PC-3 (cell line): ENCODE measurements at places on chromosomes 6 and 20.

GRCh38 chr6:131382631-131383030 lies 190.4 kb upstream of the ARG1 start:
- H3K36me3 ChIP-seq = no peaks in the 10 kb centered on the region
- H3K27me3 ChIP-seq = 0 out of 2 replicates have a peak, but pooled peaks cover 6% of the 10 kb centered on the region
- H3K27ac ChIP-seq = no peak overlapping the region
- no peaks in the 10 kb centered on the region for H3K4me1 ChIP-seq
- no peak overlapping the region for H3K4me3 ChIP-seq
- no peak for DNase-seq

DNA sequence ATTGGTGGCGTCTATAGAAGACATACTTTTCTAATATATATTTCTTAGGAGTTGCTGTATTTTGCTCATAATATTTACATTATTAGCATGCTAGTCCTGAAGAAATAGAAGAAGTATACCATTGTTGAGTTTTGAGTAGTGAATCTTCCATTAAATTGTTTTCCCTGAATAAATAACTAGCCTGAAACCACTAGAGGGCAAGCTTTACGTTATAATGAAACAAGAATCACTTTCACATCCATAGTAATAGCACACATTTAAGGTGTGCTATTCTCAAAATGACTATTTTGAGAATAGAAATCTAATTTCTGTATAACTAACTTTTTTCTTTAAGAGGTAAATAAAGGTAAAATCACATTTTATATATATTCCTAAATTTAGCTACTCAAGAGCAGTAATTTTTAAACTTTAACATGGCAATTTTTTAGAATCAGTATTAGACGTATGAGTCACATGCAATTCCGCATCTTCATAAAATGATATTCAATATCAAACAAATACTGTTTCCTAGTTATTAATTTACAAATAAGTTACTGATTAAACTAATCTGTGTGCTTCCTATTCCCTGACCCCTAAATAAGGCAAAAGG lies 213.2 kb upstream of the MANEA start:
- H3K27me3 ChIP-seq = no peaks in the 10 kb centered on the region
- DNase-seq = peak; percentile 39
- H3K4me3 ChIP-seq = no peak overlapping the region
- no peak overlapping the region for H3K27ac ChIP-seq
- no peaks in the 10 kb centered on the region for H3K4me1 ChIP-seq

GRCh38 chr6:38499529-38500096 lies 140.1 kb downstream of the BTBD9 start:
- DNase-seq = no peak
- H3K27ac ChIP-seq = no peak overlapping the region
- no peaks in the 10 kb centered on the region for H3K36me3 ChIP-seq
- no peaks in the 10 kb centered on the region for H3K4me1 ChIP-seq
- H3K27me3 ChIP-seq = no peaks in the 10 kb centered on the region

- DNase-seq = no peak
- peaks cover 25% of the 10 kb centered on the region for H3K27me3 ChIP-seq
- no peaks in the 10 kb centered on the region for H3K4me1 ChIP-seq
- H3K4me3 ChIP-seq = no peak overlapping the region
- no peaks in the 10 kb centered on the region for H3K36me3 ChIP-seq
Observed at GRCh38 chr6:166004471-166004870, 163.2 kb downstream of the TBXT start.

GRCh38 chr6:157800420-157801237 lies 22.4 kb upstream of the SNX9 start:
- H3K27ac ChIP-seq = no peak overlapping the region
- peaks cover 5% of the 10 kb centered on the region for H3K4me1 ChIP-seq
- DNase-seq = peak; percentile 57
- H3K27me3 ChIP-seq = no peaks in the 10 kb centered on the region
- no peaks in the 10 kb centered on the region for H3K36me3 ChIP-seq
